Inflammatory macrophage treated with lipopolysaccharide for 4 hours (primary cell): ENCODE measurements at places on chromosomes 1 and 21.

GRCh38 chr1:212311836-212312497 is 26.8 kb downstream of the PPP2R5A start:
- DNase-seq, result no peak

DNA sequence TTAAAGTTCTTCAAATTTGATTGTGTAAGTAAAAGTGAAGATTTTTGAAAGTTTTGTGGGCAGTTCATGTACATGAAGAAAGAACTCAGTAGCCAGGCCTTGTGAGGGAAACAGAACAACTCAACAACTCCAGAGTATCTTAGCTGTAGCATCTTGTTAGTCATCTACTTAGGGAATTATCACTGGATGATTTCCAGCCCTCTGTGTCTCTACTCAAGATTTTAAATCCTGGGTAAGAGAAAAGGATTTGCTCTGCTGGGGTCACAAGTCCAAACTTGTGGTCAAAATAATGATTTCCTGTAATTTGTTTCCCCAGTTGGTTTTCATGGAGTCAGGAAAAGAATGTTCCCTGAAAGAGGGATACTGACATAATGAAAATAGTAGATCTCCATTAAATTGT is 8.2 kb downstream of the OR10T2 start:
- peak; percentile 21 for DNase-seq

GRCh38 chr21:43864313-43864961 is 586 bp upstream of the AGPAT3 start:
- DNase-seq, result peak; percentile 48

DNA sequence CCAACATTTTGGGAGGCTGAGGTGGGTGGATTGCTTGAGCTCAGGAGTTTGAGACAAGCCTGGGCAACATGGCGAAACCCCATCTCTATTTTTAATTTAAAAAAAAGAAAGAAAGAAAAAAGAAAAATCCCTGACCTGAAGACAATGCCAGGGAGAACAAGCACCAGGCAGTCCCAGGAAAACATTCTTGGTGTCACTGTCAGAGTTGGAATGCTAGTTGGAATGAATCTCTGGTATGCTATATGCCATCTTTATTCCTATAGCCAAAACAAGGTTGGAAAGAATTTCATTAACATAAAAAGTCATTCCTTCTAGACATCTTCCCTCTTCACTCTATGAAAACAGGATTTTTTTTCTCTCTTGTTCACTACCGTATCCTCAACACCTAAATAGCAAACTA is 2.8 kb downstream of the DNAJC8 start:
- no peak for DNase-seq

- no peak for DNase-seq
Observed at GRCh38 chr1:67618285-67619018, 66.5 kb upstream of the GADD45A start.

GRCh38 chr1:31897526-31898100 is 40.6 kb downstream of the PTP4A2 start:
- DNase-seq, result no peak

DNA sequence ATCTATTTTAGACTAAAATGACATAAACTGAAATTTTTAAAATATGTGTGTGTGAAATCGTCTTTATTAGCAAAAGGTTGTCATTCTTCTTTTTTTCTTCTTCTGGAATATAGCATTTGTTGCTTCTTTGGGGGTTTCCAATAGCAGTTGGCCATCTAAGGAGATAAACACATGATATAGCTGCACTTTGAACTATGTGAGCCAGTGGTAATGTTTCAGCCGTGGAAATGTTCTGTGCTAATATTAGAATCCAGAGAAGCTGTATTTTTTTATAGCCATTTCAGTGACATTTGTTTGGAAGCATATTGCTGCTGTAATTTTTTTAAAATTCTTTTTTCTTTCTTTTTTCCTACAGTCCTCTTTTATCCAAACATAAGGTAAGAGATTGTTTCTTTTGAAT is 75.1 kb downstream of the CNST start:
- no peak for DNase-seq

DNA sequence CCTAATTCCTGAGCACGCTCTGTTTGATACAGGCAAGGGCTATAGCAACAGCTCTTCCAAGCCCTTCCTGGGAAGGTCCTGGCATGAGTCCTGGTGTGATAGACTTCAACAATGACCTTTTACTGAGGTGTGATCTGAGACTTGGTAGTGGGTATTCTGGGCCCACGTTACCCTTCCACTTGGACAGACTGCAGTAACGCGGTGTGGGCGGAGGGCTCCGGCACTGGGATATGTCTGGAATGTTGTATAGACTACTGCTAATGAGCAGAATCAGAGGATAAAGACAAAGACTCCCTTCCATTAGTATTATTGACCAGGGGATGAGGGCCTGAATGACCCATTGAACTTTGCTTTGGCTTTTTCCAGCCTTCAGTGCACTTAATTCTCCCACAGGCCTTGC is 262.3 kb downstream of the RWDD3 start:
- no peak for DNase-seq

- DNase-seq, result no peak
Observed at GRCh38 chr21:25080141-25080540, 527.1 kb downstream of the MRPL39 start.

DNA sequence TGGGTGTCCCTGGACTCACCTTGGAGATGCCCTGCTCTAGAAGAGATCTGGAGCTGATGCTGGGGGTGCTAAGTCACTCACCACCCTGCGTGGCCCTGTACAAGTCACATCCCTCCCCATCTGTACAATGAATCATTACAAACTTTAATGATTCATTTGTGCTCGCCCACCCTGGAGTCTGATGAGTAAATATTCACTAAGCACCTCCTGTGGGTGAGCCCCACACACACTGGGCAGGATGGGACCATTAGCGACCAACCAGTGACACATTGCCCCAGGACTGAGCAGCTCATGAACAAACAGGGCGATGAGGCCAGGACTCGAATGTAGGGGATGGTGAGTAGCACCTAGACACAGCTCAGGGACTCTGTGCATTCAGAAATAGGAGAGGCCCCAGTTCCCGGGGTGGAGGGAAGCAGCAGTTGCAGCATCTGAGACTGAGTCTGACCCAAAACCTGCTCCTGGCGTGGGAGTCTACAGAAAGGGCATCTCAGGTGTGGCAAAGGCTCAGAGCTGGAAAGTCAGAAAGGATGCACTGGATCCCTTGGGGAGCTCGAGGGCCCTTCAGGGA is 18.1 kb upstream of the PDZK1IP1 start:
- DNase-seq, result no peak

GRCh38 chr1:87759421-87760087 is 430.9 kb downstream of the LMO4 start:
- DNase-seq, result no peak

GRCh38 chr1:91835087-91835521 is 50.8 kb downstream of the TGFBR3 start:
- no peak for DNase-seq

DNA sequence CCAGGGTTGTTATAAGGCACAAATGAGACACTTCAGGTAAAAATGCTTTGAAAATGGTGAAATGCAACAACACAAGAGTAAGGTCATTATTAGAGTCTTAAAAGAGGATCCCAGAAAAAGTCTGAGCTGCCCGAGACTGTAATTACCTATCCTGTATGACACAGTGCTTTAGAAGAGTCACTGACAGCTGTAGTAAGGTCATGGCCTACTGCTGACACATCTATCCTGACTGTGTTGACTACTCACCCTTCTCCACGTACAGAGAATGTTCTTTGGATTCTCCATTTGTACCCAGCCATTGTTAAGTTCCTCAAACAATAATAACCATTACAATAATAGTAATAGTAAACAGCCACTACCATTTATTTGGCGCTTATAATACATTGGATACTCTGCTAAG is 104.4 kb downstream of the CACHD1 start:
- DNase-seq, result no peak

DNA sequence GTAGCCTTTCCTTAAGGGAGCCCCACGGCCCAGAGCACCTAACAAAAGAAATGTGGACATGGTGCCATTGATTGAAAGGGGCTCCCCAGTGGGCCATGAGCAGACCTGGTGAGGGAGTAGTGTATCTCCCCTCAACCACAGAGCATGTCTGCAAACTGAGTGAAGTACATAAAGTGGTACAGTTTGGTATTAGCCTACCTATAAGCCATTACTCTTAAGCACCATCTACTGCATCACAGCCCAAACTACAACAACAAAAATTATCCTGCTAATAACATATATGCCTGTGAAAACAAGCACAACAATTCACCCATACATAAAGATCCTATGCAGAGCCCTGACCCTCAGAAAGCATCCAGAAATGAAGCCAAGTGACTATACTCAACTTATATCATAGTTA is 407.8 kb downstream of the PTPRC start:
- no peak for DNase-seq

GRCh38 chr1:96474985-96475743 is 246.4 kb upstream of the PTBP2 start:
- no peak for DNase-seq

GRCh38 chr1:68511254-68511653 is 14.4 kb upstream of the DEPDC1 start:
- DNase-seq, result no peak

DNA sequence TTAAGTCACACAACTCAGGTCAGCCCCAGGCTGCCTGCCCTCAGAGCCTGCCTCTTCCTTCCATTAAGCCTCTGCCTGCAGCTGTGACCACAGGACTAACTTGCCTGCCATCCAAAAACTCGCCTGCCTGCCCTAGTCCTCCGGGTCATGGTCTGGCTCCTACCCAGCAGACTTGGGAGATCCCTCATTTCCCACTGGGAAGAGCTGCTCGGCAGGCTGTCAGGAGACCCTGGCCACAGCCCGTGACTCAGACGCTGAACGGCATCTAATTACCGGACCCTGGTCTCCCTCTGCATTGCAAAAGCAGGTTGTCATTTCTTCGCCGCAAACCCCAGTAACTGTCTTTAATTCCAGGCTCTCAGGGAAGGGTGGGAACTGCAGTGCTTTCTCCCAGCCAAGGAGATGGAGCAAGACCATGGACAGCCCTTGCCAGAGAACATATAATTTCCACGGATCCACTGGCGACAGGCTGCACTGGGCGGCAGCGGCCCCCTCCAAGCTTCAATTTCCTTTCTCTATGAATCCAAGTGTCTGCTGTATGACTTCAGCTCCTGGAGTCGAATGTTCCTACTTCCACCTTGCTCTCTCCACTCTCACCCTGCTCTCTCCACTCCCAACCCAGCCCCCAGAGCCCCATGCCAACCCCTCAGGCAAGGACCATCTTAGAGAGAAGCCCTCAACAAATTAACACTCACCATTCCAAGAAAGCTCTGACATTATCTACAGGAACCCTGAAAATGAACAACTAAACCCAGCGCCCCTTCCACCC is 20.4 kb downstream of the OLFML2B start:
- no peak for DNase-seq

DNA sequence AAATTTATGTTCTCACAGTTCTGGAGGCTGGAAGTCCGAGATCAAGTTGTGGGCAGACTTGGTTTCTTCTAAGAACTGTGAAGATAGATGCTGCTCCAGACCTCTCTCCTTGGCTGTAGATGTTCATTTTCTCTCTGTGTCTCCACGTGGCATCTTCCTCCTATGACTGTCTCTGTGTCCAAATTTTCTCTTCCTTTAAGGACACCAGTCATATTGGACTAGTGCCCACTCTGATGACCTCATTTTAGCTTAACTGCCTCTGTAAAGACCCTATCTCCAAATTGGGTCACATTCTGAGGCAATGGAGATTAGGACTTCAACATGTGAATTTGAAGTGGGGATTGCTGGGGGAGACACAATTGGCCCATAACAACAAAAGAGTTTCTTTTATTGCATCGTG is 125.3 kb upstream of the ETS2 start:
- peak; percentile 18 for DNase-seq

- no peak for DNase-seq
Observed at GRCh38 chr1:219293410-219293809, 119.7 kb downstream of the LYPLAL1 start.

DNA sequence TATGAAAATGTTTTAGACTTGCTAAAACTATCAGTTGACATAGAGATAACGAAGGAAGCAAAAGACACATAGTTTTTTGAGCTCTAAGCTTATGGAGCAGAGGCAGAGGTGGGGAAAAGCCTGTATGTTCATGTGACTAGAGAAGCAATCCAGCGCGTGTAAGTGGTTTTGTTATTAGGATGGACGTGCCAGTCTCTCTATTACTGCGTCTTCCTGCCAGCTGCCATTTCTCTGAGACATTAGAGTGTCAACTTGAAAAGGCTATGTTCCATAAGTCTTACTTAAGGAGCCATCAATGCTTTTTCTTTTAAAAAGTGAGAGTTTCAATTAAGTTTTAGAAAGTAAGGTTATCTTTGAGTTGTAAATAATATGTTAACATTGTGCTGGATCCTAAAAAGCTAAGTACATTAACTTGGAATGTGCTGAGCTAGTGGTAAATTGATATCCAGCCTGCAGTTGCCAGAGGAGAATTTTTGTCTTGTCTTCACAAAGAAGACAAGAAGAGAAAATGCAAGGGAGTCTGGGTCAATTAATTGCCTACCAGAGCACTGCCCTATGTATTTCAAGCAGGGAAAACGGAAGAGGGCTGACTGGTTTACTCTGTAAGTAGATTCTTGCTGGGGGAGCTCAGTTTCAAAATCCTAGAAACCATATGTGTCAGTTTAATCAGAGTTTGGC is 161.8 kb upstream of the B3GALT2 start:
- no peak for DNase-seq

DNA sequence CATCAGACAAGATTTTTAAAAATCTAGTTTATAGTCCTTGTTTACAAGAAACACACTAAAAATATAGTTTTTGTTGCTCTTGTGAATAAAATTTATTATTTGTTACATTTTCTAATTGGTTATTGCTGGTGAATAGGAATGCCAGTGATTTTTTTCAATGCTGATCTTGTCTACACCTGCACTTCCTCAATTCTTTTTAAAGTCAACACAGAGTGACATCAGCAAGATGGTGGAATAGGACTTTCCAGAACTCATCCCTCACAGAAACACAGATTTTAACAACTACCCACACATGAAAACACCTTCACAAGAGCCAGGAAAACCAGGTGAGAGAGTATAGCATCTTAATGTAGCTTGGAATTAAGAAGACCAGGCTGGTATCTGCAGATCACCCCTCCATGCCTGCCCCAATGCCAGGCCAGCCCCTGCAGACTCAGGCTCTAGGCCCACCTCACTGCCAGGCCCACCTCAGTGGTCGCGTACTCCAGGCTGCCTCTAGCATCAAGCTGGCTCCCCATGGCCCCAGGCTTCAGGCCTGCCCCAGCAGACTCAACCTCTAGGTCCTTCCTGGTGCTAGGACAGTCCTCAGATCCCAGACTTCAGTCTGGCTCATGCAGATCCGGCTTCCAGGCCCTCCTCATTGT is 117.6 kb downstream of the WDR3 start:
- DNase-seq, result no peak

DNA sequence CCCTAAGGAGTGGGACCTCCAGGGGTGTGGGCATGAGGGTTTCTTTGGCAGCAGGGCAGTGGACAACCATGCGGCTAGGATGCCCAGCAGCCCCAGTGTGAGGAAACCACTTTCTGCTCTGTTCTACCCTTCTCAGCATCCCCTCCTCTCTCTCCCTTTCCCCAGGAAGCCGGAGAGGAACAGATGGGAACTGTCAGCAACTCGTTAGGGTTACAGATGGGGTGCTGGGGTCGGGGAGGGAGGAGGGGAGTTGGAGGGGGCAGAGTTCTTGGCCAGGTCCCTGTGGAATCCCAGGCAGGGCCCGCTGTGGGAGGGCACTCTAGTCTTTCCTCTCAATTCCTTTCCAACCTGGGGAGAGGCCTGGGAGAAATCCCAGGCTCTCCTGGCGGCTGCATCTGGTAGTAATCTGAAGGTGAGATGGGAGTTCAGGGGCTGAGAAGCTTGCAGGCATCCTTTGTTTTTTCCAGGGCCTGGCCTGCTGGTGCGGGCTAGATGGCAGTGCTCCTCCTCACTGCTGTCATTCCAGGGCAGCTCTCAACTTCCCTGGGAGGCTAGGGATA is 93.9 kb upstream of the CSF3R start:
- no peak for DNase-seq

GRCh38 chr1:41870076-41870562 is 48.6 kb downstream of the HIVEP3 start:
- DNase-seq, result peak; percentile 80
